Esophagus squamous epithelium (tissue), 5 donors: ENCODE measurements at places on chromosomes 12 and 14.

- no peak for DNase-seq
Measured at GRCh38 chr12:95096852-95097251, 23.4 kb upstream of the NR2C1 start.

DNA sequence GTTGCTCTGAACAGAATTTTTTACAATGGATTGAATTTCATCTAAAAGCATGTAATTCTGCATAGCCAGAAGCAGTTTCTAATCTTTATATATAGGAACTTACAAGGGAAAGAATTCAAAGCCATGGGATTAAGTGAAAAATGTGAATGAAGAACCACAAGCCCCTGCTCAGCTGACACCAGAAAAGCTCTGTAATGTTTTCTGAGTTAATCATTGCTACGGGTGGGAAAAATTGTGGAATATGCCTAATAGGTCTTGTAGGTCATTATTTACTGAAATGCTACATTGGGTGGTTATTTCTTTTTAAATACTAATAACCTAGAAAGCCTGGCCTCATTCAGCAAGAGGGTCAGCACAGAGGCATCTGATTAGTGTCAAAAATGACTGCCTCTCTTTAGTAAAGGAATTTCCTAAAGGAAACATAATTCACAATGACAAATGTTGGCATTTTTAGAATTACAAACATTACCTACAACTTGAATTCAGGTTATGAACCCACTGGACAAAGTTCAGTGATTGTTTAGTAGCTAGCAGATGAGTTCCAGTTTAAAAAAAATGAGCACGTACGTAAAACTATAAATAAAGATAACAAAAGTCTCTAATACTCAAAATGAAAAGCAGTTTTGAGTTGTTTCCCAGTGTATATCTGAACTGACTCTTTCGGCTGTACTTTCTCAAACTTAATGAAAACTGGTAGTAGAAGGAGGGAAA is 75.3 kb downstream of the BMP4 start:
- no peak for DNase-seq

- no peak for DNase-seq
Measured at GRCh38 chr12:16359512-16360491, 12.4 kb downstream of the MGST1 start.

GRCh38 chr12:108724054-108724889 is 7.0 kb downstream of the CORO1C start:
- no peak for DNase-seq

DNA sequence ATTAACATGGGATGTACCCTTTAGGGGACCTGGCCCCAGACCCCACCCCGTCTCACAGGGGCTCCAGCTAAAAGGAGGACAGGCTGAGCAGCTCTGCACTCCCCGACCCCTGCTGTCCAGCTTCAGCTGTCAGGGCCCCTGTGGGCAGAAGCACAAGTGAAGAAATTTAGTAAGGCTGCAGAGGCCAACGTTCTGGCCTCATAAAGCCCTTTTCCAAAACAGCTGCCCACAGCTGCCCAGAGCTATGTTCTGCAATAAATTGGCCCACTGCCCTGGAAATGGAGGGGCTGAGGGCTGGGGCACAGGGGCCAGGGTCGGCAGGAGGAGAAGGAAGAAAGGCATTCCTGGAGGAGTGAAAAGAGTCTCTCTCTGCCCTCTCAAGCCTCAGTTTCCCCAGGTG is 357.1 kb downstream of the BCL11B start:
- no peak for DNase-seq

GRCh38 chr12:67786086-67786485 is 137.5 kb downstream of the DYRK2 start:
- no peak for DNase-seq
